ENCODE measurements at places on chromosomes 16 and 17.

DNA sequence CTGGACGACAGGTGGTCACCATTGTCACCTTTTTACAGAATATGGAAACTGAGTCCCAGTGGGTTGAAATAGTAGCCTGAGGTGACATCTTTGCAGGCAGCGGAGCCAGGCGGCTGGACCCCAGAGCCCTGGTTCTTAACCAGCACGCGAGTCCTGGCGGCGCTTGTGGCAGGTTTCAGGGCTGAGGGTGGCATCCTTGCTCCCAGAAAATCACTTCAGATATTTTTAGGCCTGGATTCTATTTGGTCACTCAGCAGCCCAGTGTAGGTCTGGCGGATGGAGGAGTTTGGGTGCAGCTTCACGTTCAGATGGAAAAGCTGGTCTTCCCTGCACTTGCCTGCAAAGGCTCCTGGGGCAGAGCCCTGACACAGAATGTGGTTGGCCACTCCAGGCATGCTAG is 354.0 kb downstream of the SNX29 start:
- no peak for DNase-seq

DNA sequence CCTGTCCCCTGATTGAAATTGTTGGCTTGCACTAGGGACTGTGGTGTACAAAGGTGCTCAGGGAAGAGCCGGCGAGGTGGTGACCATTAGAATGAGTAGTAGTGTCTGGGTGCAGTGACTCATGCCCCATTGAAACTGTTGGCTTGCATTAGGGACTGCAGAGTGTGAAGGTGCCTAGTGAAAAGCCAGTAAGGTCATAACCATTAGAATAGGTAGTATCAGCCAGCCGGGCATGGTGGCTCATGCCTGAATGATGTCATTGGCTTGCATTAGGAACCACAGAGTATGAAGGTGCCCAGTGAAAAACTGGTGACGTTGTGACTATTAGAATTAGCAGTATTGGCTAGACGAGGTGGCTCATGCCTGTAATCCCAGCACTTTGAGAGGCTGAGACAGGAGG is 78.9 kb downstream of the ABCC6 start:
- DNase-seq, result no peak

DNA sequence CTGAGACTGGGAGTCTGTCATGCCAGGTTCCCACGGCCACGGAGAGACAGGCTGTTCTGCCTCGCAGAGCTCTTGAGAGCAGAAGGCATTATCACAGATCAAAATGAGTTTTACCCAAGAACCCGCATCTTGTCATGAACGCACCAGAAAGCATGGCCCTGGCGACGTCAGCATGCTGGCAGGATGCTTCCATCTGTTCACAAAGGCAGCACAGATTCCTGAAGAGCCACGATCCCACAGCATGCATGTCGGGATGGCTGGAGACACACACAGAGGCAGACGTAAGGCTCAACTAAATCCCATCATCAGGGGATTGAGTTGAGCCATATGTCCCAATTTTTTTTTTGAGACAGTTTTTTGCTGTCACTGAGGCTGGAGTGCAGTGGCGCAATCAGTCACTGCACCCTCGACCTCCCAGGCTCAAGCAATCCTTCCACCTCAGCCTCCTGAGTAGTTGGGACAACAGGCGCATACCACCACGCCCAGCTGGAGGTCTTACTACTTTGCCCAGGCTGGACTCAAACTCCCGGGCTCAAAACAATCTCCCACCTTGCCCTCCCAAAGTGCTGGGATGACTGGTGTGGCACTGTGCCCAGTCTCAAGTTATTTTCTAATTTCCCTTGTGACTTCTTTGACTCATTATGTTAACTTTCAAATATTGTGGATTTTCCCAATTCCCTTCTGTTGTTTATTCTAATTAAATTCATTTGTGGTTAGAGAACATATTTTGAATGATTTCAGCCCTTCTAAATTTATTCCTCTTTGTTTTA is 11.1 kb downstream of the FANCA start:
- DNase-seq, result no peak

DNA sequence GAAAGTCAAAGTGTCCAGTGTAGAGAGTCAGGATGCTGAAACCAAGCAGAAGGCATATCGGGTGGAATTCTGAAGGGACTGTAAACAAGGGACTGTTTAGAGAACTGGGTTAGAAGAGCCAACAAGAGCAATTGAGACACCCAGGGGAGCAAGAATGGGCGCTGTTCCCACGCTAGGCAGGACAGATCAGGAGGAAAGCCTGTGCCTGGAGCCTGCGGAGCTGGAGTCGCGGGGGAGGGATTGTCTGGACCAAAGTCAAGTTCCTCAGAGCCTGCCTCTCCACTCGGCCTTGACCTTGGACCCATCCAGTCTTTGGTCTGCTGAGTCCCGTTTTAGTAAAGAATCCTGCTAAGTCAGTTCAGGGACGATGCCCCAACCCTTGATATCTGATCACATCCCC is 14.7 kb upstream of the KLHL36 start:
- DNase-seq, result no peak

DNA sequence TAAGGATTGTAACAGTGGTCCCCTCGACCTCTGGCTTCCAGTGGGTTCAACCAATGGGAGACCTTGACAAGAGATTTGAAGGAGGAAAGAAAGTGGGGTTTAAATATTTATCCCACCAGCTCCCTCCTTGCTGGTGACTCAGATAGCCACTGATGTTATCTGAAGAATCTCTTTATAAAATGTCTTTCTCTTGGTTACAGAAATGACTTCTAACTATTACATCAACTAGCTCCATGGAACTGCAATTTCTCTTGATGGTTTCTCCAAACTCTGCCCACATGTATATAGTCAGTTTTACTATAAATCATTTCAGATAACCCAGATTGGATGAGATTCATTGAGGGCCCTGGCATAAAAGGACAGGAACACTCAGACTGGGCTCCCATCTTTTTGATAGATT is 920.2 kb upstream of the SOX9 start:
- no peak for DNase-seq
